Suppressor macrophage (primary cell): ENCODE measurements at places on chromosomes 4 and X.
A peak's percentile ranks its signal among the peaks of the same experiment; 100 is the strongest.

GRCh38 chr4:117328333-117328732 is 243.0 kb upstream of the TRAM1L1 start:
- DNase-seq, result no peak

DNA sequence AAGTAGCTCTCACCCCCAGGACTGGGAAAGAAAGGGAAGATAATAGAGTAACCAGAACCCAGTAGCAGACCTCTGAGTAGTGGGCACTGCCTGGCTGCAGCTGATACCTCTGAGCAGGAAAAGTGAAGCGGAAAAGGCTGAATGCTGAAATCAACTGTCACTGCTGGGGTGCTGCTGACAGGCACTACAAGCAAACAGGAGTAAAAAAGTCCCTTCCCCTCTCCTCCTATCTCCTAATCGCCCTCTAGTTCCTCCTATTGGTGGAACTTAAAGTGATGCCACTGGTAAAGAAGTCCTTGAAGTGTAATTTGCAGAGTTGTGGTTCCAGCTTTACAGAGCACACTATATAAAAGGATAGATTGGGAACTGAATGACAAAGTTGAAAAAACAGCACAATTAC is 32.8 kb upstream of the GLRB start:
- DNase-seq, result peak; percentile 47

- DNase-seq, result no peak
These were observed 198.8 kb downstream of the RAB28 start for GRCh38 chr4:13285336-13285735.

GRCh38 chr4:99755223-99755944 is 61.2 kb upstream of the DAPP1 start:
- no peak for DNase-seq

- peak; percentile 32 for DNase-seq
These were observed 36.9 kb upstream of the MED14 start for GRCh38 chrX:40772290-40772689.

DNA sequence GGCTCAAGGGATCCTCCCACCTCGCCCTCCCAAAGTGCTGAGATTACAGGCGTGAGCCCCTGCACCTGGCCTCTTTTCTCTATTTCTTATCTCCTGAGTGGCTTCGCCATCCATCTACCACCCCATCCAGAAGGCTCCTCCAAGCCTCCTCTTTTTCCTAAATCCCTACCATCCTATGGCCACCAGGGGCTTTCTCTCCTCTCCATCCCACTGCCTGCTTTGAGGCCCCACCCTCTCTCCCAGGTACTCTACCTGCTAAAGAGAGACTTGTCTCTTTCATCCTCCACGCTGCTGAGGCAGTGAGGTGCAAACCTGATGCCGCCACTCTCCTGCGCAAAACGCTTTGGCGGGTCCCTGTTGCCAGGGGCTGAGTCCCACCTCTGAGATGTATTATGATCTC is 7.0 kb downstream of the RS1 start:
- DNase-seq, result no peak

DNA sequence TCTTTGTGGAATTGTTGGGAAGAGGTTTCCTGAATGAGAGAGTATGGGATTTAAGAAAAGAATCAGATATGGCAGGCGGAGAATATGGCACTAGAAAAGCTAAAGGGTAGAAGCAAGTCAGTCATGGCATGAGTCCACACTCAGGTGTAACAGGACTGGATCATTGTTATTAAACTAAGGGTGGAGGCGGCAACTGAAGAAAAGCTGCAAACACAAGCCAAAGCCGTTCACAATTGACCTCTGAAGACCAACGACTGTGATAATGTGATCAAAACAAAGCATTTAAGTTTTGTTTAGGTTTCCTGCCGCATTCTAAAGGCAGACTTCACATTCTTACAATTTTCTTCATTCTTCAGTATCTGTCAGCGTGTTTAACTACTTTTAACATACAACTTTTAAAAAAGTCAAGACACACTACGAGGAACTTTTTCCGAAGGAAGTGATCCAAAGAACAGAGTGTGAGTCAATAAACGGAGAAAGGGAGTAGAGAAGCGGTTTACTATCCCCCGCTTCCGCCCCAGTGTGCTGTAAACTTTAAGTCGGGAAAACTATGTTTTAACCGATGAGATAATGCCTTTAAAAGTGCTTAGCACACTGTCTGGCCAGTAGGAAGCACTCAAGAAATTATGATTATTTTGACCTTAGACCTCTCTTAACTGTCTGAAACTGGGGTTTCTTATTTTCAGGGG is 909 bp upstream of the SLAIN2 start:
- peak; percentile 73 for DNase-seq

DNA sequence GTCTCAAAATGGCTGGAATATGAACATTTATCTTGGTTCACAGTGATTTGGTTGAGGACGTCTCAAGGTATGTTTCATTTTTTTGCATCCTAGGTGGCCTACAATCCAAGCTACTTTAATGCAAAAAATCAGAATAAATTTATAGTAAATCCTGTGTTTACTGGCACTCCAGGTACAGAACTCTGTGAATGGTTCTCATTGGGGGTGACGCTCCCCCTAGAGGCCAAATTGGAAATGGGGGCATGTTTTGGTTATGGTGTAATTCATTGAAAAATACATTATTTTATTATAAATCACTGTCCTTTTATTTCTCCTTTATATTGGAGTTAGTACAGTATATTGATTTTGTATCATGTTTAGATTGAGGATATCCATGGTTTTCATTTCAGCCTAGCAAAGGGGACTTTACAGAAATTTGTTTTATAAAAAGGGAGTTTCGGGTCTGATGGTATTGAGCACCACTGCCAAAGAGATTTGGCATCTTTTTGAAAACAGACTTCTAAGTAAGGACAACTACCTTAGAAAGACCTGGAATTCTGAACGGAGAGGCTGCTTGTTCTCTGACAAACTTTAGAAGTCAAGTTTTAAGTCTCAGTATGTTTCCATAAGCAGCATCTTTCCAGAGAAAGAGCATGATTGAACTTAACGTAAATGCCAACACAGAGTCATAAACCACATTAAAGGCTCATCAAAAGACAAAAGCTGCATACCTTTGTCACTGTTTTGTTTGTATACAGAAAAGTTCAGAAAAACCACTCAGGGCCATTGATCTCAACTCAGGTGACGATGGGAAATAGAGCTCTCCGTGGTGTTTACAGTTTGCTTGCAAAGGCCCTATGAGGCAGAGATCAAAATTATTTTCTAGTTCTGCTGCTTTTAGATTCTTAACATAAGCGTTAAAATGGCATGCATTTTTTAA is 19.4 kb downstream of the MTM1 start:
- peak; percentile 29 for DNase-seq
